Skin of body (tissue), 3 donors: ENCODE measurements at places on chromosomes 7 and 10. TPM values are rescaled to one million over a fixed set of nuclear protein-coding genes. Genes with fewer than 3 reads are reported as not detected.

PCLO gene
- 3.8 TPM for total RNA-seq

C10orf67 gene
- 0.30 TPM for total RNA-seq

DNA sequence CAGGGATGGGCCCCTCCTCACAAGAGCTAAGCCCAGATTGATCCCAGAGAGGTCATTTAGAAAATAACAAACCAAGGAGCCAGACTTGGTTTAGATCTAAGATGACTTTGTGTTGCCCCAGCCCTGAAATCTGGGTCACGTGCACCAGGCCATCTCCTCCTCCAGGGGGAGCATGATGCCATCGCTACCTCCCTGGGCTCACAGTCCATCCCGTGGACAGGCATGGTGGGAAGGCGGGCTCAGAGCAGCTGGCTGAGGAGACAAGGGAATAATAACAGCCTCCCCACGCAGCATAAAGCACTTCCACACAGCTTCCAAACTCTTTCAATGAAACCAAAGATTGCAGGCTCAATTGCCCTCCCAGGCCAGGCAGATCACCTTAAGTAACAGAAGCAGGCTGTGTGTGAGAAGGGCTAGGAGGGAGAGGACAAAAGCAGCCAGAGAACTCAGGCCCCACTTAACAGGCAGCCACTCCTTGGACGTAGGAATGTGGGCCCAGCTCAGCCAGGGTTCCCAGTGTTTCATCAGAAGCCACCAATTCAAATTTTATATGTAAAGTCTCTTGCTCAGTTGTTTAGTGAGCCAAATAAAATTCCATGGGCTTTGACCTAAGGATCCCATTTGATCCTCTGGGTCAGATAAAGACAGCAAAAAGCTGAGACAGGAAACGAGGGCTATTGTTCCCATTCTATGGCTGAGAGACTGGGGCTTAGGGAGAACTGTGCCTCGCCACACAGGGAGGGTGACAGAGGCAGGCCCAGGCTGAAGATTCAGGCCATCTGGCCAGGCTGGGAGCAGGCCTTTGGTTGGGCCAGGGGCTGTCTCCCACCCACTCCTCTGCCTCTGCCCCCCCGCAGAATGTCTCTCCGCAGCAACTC is 100.2 kb downstream of the COL13A1 start:
- DNase-seq, result no peak

DNA sequence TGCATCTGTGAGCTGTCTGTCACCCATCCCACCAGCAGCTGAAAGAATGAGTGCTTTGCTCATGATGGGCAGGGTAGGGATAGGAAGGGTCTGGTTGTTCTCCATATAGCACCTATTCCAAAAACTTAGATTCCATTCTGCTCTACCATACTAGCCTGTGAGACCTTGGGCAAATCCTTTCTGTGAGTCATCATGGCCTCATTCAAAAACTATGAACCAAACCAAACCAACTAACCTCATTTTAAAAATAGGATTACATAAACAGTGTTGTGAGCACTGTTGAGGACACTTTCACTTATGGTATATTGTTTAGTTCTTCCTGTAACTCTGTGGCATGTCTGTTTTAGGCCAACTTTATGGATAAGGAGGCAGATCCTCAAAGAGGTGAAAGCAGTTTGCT is 30.9 kb upstream of the STEAP4 start:
- no peak for DNase-seq

- DNase-seq, result no peak
Observed at GRCh38 chr7:103307503-103308231, 10.4 kb downstream of the PMPCB start.

SPAG6 gene
- not detected for total RNA-seq

OR6V1 gene
- not detected for total RNA-seq

COL26A1 gene
- 3.5 TPM for total RNA-seq

GRCh38 chr7:102125127-102125596 is 161.5 kb upstream of the SH2B2 start:
- no peak for DNase-seq

DNA sequence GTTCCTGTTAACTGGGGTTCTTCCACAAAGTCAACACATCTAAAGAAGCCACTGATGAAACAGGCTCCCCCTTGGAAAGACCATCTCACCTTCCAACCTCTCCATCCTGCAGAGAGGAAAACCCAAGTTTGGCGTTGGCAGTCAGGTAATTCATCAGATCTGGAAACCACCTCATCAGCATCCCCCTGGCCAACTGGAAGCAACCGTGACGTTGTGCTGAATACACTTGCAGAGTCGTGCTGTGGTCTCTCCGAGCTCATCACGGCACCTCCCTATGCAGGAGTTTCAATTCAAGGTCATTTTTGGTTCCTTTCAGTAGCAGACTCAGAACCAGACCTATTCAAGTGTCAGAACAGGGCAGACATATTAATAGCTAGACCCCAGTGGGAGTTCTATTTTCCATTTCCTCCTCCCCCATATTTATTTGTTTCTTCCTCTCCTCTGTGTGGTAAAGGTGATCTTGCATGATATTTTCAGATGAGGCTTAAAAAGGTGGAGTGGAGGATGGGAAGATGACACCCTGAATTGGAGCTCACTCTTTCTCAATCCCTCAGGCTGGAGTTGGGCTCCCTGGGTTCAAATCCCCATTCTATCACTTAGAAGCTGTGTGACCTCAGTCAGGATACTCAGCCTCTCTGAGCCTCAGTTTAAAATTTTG is 149.1 kb upstream of the ADO start:
- no peak for DNase-seq

DNA sequence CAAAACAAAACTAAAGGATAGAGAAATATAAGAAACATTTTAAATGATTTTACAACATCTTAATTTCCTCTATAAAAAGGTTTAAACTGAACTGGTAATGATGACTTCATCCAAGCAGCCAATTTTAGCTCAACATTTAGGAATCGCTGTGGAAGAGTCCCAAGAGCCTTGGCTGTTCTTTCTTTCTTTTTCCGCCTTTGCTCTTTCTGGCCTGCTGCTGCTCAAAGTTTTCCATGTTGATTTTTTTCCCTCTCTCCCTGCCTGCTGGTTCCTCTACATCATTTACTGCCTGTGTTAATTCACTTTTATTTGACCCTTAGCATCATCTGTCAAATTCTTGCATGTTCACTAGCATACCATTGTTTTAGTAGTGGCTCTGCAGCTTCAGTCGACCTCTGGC is 146.9 kb downstream of the EVX1 start:
- peak; percentile 88 for DNase-seq

- peak; percentile 26 for DNase-seq
Observed at GRCh38 chr7:49790209-49790608, 16.8 kb downstream of the VWC2 start.

DNA sequence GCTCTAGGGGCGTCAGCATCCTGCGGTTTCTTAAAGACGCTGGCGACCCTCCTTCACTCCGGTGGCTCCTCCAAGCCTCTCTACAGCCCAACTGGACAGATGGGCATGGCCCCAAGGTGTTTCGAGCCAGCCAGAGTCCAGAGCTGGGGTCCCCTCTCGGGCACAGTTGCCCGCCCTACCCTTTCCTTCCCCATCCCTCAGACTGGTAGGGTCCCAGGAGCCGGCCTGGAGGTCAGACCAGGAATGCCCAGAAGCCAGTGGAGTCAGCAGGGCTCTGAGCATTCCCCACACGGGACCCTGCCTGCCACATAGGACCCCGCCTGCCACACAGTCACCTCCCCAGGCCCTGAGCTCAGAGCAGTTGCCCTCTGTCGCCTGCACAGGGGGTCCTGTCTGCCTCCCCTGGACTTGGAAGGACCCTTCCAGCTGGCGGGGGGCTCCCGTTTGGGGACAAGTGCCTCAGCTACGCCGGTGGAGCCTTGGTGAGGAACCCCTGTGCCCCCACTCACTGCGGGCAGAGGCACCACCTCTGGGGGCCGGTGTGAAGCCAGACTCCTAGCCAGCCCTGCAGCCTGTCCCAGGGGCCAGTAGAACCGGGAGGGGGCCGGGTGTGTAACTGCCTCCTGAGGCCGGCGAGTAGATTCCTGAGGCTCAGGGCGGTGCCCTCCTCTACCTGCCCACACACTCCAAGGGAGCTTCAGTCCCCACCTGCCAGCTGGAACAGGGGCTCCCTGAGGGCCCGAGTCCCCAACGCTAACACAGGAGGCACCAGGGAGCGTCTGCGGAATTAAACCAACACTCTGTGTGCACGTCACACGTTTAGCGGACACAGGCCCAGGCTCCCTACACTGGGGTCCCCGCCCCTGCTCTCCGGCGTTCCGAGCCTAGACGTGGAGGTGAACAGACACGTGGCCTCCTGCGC is 19.4 kb upstream of the PDGFA start:
- DNase-seq, result no peak

DNA sequence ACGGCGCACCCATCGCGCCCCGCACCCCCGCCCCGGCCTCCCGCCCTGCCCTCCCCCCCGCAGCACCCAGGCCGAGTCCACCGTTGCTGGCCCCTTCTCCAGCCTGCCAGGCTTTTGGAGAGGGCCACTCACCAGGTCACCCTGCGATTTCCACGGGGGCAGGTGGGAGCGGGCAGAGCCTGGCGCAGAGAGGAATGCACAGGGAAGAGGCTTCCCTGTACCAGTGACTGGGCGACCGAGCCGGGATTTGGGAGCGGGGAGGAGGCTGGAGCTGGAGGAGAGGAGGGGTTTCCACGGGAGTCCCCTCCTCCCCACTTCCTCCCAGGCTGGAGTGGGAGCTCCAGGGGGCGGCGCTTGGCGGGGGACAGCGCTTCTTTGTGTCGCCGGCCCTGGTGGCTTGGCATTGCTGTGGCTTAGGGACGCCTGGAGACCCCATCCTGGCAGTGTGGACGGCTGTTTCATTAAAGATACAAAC is 19.3 kb downstream of the TCAF1 start:
- peak; percentile 82 for DNase-seq

DNA sequence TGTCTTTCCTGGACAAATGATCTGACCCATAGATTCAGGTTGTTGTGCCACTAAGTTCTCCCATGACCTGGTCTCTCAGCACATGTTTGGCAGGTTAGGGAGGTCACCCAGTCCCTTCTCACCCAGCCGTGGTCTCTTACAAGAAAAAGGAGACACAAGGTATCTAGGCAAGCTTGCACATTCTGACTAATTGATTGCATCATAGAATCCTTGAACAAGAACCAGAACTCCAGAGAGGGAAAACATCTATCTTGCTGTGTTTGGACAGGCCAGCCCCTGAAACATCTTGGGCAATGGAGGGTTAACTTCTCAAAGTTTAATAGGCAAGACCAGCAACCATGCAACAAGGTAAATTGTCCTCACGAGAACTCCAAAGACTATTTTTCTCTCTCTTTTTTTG is 8.5 kb upstream of the HK1 start:
- DNase-seq, result no peak

PRKCQ gene
- 2.7 TPM for total RNA-seq

- peak; percentile 57 for DNase-seq
Observed at GRCh38 chr10:92690211-92690914, 608 bp downstream of the HHEX start.
